NCI-H2171 treated with DMSO at 0.1 percent for 48 hours (cell line): ENCODE measurements at places on chromosomes 6 and 20.

DNA sequence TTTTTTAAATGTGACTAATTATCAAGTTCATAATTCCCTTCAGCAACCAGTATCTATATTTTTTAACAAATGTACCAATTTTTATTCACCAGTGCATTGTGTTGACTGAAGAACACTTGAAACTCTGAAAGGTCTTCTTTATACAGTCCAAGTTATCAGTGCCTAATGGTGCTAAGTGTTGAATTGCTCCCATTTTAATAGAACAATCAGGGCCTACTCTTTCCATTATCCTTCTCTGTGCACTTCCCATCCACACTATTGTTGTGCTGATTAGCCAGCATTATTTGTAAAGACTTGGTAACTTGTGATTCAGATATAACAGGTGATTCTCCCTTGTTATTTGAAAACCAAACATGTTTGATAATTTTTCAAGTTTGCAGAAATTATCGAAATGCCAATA, 1209.7 kb upstream of the MAP3K7 start:
- DNase-seq = no peak

GRCh38 chr20:59451641-59452040, 151.2 kb downstream of the EDN3 start:
- DNase-seq = no peak

GRCh38 chr6:42168650-42169049, 4.5 kb upstream of the GUCA1A start:
- DNase-seq = no peak

GRCh38 chr6:73452107-73452461, at the start of gene CGAS:
TSS of gene CGAS (minus strand) at chr6:73452297. CDS start at chr6:73452181, 116 bp downstream.
- DNase-seq = no peak

DNA sequence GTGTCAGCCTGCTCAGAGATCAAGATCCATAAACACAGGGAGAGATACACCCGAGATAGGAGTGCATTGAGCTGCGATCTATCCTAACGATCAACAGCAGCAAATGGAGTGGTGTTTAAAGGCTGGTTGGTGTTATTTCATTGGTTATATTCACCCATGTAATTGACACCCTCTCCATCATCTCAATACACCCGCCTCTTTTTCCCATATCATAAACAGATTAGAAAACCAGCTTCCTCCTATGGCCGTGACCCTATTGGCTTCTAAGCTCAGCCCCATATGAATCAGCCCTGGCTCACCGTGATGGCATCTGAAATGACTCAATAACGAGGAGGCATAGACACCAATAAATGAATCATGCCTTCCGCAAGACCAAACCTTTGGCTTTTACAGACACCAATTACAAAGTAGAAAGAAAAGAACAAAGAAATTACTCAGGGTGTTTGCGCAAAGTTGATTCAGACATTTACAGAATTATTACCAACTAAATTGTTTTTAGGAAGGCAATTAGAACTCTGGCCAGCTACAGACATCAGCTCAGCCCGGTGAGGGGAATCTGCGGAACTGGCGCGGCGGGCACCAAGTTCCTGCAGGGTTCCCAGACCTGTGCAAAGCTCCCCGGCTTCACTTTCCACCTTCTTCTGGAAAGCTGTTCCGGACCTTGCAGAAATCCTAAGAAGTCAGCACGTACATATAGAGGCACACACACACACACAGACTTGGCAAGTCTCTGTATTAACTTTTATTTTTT, 11.5 kb downstream of the PMEPA1 start:
- peak; percentile 27 for DNase-seq

DNA sequence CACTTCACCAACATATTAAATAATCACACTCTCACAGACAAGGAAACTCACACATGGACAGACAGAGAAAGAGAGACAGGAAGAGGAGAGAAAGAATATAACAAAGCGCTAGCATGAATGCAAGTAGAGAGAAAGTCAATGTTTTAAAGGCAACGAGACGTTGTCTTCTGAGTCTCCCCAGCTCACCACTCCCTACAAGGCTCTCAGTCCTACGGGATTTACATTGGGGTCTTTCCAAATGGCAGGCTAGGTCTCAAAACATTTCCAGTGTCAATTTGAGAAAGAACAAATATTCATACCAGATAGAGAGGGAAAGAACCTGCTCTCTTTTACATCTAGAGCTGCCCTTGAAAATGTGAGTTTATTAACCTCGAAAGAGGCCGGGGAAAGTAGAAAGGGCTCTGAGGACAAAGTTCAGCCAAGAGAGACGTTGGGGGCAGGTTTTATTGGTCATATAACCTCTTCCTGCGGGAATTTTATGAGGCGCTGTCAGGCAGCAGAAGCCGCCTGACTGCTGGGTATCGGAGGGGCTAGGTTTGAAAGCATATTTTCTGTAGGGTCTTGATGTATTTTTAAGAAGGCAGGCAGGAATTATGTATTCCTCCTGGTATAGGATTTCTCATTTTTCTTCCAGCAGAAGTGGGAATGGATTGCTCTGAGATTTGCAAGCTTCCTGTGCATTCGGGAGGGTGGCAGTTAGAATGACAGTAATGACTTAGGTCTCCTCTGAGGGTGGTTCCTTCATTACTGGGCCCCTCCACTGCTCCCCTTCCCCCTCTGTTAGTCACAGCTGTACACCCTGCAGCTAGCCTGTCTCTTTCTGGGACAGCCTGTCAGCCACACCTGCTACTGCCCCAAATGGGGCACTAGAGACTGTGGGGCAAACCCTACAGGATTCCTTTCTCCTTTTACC, 34.4 kb upstream of the KIF16B start:
- no peak for DNase-seq

GRCh38 chr6:33737267-33738026, 9.3 kb downstream of the IP6K3 start:
- no peak for DNase-seq

GRCh38 chr6:99151634-99152346, 197.7 kb downstream of the FAXC start:
- peak; percentile 32 for DNase-seq

- no peak for DNase-seq
These were observed 89.1 kb downstream of the MDGA1 start for GRCh38 chr6:37608587-37608986.

GRCh38 chr20:57794600-57795341, 85.0 kb upstream of the PMEPA1 start:
- DNase-seq = no peak

DNA sequence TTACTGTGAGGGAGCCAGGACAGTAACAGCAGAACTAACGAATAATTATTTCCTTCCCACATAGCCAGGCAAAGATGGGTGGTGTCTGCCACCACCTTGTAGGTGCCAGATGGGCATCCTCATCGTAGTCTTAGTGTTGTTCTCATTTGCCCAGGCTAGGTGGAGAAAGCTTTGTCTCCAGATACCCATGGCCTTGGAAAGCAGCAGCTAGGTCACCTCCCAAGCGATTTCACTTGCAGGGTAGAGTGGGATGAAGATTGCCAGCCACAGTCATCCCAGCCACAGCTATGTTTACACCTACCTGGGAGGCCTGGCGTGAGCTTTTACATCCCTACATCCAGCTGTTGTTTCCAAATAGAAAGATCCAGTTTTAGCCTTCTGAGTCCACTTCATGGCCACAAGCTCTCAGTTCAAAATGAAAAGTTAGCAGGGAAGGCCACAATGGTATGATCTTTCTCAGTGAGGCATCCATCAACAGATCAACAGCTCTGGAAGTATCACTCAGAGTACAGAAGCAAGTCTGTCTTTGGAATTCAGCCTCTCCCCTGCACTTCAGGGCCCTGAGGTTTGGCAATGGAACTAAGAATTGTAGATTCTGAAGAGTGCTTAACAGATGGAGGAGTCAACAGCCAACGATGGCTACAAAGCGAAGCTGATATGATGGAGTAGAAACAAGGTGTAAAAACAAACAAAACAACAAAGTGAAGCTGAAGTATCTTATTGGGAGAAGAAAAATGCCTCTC, 11.0 kb upstream of the SNRPC start:
- no peak for DNase-seq

DNA sequence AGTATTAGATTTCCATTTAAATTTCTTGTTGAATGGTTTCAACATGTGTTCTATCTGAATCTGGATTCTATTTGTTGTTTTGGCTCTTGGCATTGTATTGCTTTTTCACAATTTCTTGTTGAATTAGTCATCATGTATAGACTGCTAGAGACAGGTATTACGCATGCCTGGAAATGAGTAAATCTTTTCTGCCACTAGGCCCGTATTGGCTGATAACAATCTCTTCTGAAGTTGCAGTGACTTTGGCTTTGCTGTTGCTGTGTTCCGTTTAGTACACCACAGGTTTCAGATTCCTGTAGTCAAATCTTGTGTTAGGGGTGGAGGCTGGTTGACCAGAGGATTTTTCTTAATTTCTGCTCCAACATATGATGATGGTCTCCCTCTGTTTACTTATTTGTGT, 1339.4 kb downstream of the GRIK2 start:
- DNase-seq = no peak

DNA sequence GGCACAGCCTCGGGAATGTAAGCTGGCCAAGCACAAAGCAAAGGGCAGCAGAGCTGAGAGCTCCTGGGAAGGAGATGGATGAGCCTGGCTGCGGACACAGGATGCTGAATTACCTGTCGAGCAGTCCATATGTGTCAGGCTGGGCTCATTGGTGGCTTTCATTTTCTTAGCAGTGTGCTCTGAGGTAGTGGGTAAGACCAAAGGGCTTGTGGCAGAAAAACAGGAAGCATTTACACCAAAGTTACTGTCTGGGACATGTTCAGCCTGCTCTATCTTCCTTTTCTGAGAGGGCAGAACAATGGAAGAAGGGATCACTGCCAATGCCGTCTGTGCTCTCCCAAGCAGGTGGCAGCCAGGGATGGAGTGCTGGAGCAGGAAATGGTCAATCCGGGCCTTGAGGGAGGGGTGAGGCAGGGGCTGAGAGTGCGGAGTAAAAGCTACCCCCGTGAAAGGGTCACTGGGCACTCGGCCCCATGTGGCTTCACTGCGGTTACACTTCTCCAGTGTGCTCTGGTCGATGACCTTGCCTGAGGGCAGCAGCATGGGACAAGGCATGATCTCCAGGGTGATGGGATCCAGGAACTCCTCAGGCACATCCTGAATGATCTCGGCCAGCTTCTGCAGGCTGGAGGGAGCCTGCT, 36.9 kb upstream of the AVP start:
- no peak for DNase-seq

GRCh38 chr6:26059941-26060340, 27.3 kb upstream of the HFE start:
- no peak for DNase-seq

DNA sequence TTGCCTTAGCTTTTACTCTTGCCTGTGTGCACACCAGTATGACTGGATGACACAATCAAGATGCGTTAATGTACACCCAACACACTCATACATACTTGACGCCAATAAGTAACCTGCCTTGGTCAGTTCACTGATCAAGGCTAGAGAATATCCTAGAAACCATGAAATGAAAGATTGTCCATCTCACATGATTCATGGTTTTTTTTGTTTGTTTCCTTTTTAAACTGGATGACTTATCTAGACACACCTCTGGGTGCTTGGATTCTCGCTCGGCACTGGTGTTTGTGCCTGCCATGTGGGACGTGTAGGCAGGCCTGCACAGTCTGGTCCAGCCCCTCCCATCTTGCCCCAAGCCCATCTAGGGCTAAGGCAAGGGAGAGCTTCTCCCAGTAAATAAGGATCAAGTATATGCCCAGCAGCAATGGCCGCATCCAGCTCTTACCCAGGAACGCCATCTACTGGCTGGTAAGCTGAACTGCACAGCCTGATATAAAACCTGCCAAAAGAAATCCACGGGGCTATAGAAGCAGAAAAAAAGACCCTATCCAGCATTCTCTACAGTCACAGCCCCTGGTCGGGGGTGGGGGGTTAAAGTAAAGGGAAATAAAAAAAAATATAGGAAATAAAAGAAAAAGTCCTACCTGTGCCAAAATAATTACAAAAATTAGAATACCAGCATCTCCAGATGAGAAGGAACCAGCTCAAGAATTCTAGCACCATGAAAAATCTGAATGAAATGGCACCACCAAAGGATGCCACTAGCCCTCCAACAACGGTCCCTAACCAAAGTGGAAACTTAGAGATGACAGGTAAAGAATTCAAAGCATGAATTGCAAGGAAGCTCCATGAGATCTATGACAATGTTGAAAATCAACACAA, 73.3 kb downstream of the OTOR start:
- peak; percentile 72 for DNase-seq

GRCh38 chr6:133262804-133263203, 21.6 kb downstream of the EYA4 start:
- no peak for DNase-seq

DNA sequence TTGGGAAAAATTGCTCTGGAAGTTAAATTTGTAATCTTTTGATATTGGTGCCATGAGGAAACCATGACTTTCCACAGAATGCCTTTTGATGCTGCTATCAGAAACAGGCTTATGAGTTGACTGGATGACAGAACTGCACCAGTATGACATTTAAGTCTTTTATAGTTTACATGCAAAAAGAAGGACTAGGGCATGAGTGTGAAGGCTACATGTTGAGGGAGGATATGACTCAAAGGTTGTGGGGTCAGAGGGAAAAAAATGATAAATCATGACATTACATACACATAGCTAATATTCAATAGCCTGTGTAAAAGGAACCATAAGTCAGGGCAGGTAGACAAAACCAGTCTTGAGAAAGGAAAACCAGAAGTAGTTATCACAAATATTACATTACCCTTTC, 182.2 kb downstream of the COL12A1 start:
- no peak for DNase-seq

DNA sequence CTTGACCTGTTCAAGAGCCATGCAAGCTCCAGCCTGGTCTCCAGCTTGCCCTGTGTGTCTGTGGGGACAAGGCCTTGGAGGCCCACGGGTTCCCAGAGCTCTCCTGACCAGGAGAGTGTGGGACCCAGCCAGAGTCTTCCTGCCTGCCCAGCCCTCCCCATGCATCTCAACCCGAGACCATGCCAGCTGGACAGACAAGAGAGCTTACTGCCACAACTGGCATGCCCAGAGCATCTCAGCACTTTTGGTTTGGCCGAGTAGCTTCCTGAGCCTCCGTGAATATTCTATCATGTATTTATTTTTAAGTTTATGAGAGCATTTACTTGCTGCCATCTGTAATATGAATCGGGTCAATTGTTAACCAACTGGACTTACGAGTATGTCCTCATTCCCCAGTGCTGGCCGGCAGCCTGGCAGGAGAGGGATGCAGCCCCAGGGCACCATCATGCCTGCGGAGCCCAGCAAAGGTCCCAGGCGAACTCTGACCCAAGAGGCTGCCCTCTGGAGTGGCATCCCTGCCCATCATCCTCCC, 14.9 kb downstream of the IP6K3 start:
- no peak for DNase-seq

GRCh38 chr6:41424370-41425058, 89.1 kb downstream of the NCR2 start:
- peak; percentile 73 for DNase-seq

DNA sequence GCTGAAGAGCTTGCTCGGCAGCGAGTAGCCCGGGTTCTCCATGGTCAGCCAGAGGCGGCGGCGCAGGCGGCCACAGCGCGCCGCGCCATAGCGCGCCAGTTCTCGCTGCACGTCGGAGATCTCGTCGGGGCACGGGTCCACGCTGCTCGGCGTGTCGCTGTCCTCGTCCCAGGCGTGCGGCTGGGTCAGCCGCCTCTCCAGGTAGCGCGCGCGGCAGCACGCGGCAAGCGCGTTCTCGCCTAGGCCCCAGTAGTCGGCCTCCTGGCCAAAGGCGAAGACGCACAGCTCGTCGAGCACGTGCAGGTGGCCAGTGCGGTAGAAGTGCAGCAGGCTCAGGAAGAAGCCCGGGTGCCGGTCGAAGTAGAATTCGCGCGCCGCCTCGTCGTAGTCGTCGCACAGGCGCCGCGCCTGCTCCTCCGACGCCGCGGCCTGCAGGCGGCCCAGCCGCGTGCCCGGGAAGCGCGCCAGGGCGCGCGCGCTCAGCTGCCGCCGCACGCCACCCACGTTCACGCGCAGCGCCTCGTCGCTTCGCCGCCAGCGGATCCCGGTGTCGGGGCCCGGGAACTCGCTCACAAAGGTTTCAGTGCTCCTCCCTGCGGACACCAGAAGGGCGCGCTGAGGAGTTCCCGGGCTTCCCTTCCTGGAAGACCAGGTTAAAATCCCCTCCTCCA, 2.7 kb downstream of the KCNS1 start:
- no peak for DNase-seq
